Lung microvascular endothelial cell (primary cell): ENCODE measurements at places on chromosomes 6 and 20. TPM values are rescaled to one million over a fixed set of nuclear protein-coding genes. Genes with fewer than 3 reads are reported as not detected.

The COL9A1 gene
- total RNA-seq, result not detected in 2 replicates

The DEFB125 gene
- total RNA-seq, result not detected in 2 replicates

The KCNQ5 gene
- under 0.01 TPM in 1 of 2 replicates, not detected in the other for total RNA-seq

GRCh38 chr6:111603040-111603439 lies 2.6 kb downstream of the TRAF3IP2 start:
- peak; percentile 80 for DNase-seq

The MRPL18 gene
- 50.1 and 69.8 TPM in 2 replicates for total RNA-seq

The DCBLD1 gene
- total RNA-seq, result 24.4 and 32.3 TPM in 2 replicates

- DNase-seq, result peak; percentile 27
Measured at GRCh38 chr6:79634491-79635231, 3.5 kb downstream of the SH3BGRL2 start.

DNA sequence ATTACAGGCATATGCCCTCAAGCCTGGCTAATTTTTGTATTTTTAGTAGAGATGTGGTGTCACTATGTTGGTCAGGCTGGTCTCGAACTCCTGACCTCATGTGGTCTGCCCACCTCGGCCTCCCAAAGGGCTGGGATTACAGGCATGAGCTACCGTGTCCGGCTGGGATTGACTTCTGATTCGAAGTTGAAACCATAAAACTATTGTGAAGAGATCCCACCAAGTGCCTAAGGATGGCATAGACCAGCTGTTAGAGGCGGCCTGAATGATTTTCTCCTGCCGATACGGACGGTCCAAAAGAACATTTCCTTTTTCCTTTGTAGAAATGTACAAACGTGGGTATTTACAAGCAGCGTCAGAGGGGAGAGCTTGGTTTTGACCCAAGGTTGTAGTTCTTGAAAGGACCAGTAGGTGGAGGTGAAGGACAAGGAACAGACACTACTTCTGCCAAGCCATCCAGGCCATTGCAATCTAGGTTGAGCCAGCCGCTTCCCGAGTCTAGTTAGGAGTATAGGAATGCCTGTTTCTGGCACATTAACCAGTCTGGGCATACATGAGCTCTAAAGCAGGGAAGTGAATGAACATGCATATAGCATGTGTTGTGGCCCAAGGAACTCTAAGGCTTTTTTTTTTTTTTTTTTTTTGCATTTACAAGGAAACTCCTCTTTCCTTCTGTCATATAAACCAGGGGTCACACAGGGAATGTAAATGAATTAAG lies 29.0 kb downstream of the MOCS3 start:
- peak; percentile 91 for DNase-seq

The SDCBP2 gene
- 2.0 and 4.4 TPM in 2 replicates for total RNA-seq

The PRR18 gene
- total RNA-seq, result not detected in 2 replicates

DNA sequence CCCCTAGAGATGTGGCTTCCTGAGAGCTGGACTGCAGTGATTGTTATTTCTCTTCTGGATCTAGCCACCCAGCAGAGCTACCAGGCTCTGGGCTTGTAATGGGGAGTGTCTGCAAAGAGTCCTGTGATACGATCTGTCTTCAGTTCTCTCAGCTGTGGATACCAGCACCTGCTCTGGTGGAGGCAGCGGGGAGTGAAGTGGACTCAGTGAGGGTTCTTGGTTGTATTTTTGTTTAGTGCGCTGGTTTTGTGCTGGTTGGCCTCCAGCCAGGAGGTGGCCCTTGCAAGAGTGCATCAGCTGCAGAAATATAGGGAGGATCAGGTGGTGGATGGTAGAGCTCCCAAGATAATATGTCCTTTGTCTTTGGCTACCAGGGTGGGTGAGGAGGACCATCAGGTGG lies 33.7 kb downstream of the PAX1 start:
- DNase-seq, result no peak

The STK35 gene
- 9.6 and 12.5 TPM in 2 replicates for total RNA-seq
